Occipital lobe (tissue), 3 donors: ENCODE measurements at places on chromosomes 2 and 18. TPM values are rescaled to one million over a fixed set of nuclear protein-coding genes. Genes with fewer than 3 reads are reported as not detected.

The SKOR2 gene
- not detected for total RNA-seq

- DNase-seq, result no peak
These were observed 652.9 kb downstream of the NR4A2 start for GRCh38 chr2:155679647-155680046.

The NGEF gene
- total RNA-seq, result 22.8 TPM

GRCh38 chr2:205024822-205025518 is 479.7 kb downstream of the PARD3B start:
- peak; percentile 53 for DNase-seq

DNA sequence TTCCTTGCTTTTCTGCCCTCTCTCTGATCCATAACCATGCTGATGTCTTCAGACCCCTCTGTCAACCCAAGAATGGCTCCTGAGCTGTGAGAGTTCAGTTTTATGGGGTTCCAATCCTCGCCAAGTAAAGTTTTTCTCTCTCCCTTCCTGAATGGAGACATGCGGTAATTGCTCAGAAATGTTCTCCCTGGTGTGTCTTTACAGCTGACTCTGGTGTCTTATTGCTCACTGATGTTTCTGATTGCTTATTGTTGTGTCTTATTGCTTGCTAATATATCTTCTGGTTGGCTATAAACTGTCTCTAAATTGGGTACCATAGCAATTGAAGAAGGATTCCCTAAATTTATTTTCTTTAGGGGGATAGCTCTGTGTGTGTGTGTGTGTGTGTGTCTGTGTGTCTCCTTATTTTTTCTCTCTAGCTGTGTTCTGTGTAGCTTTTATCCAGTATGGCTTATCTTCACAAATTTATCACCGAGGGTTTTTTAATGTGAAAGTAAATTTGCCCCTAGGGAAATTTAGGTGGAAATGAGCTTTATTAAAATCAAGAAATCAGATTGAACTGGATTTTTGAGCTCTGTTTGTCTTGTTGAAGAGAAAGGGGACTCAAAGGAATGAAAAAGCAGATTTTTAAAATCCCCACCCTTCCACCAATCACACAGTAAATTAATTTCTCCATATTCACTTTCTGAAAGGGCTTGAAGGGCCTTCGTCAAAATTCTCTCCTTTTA is 19.5 kb downstream of the MGAT5 start:
- DNase-seq, result no peak

The TYMS gene
- total RNA-seq, result 2.0 TPM

GRCh38 chr2:96699621-96700020 is 40.2 kb downstream of the LMAN2L start:
- no peak for DNase-seq

- no peak for DNase-seq
These were observed at the start of gene AFF3 for GRCh38 chr2:100142393-100142792. Gene AFF3, minus strand, starts transcription at chr2:100142590. Its CDS starts 38,136 bp downstream, at chr2:100104454.

The CNDP1 gene
- total RNA-seq, result 0.16 TPM

GRCh38 chr2:28096421-28096820 is 205.9 kb downstream of the BABAM2 start:
- DNase-seq, result no peak

- no peak for DNase-seq
These were observed 1500.6 kb upstream of the TMEFF2 start for GRCh38 chr2:193695367-193695766.

GRCh38 chr2:221554769-221555493 is 17.2 kb downstream of the EPHA4 start:
- no peak for DNase-seq

The LMAN2L gene
- total RNA-seq, result 21.7 TPM

The LDLRAD4 gene
- 129 TPM for total RNA-seq

The ZC3H15 gene
- 79.7 TPM for total RNA-seq

The ERICH2 gene
- total RNA-seq, result not detected

GRCh38 chr2:74991977-74992376 is 33.5 kb downstream of the POLE4 start:
- DNase-seq, result no peak

GRCh38 chr2:15897431-15898098 is 42.8 kb upstream of the MYCN start:
- no peak for DNase-seq

The MALL gene
- total RNA-seq, result 0.94 TPM

DNA sequence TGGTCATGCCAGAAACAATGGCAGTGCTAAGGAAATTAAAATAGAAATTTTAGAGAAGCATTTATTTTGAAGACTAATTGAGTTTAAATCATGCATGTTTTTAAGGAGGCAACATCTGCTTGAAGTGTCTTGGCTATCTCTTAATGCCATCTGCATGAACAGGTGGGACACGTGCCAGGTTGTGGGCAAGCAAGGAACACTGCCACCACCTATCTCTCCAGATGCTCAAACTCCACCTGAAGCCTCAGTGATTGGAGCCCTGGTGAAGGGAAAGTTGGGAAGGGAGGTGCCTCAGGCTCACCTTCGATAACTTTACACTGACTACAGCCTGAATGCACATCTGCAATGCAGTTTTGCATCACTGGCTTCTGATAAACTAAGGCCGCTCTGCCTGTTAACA is 91.5 kb downstream of the TPGS2 start:
- no peak for DNase-seq

DNA sequence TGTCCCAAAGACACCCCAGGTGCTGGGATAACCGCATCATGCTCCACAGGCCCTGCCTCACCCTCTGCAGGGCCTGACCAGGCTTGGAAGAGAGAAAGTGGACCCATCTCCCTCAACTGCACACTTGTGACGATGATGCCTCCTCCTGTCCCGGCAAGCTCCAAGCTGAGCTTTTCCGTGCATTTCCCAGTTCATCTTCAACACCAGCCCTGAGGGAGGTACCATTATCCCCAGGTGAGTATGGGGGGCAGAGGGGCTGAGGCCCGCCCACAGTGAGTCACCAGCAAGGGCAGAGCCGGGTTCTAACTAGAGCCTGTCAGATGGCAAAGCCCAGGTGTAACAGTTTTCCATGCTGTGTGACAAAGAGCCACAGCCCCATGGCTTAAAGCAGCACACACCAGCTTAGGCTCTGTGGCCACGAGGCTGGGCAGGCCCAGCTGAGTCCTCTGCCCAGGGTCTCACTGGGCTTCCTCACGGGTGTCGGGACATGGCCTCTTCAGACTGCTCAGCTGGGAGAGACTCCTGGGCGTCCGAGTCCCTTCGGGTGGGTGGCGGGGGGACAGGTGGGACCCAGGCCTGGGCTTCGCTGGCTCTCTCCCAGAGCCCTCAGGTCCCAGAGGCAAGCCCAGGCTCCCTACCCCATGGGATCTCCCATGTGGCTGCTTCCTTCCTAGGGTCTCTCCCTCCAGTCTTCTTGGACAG is 108.4 kb upstream of the OTOS start:
- DNase-seq, result no peak

DNA sequence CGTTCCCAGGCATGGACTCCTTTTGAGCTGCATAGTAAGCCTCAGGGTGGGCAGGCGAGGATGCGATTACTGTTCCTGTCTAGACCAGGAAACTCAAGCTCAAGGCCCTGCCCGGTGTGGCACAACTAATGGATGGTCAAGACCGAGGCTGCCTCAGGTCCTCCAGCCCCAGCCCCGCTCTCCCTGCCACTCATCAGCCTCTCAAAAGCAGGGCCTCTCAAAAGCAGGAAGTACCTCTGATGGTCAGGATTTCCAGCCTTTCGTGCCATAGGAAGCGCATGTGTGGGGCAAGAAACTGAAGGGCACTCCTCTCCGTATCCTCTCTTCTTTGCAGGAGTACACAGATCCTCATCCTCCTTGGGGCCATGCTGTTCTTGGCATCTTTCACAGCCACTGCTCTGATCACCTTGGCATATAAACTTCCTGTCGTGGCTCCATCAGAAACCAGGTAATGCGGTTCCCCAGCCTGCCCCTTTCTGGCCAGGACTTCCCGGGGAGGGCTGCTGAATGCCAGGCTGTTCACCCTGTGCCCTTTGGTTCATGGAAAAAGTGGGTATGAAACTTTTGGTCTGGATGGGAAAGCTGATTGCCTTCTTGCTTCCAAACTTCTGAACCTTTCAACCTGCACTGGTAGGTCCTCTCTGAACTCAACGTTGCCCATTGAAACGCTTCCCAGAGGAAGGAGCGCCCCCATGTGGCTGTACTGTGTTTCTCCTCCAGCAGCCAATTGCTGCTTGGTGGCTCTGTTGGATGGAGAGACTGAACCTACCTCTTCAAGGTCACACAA is 82.8 kb upstream of the SEC11C start:
- DNase-seq, result peak; percentile 52

- DNase-seq, result no peak
These were observed 8.4 kb upstream of the NTSR2 start for GRCh38 chr2:11678306-11678960.

DNA sequence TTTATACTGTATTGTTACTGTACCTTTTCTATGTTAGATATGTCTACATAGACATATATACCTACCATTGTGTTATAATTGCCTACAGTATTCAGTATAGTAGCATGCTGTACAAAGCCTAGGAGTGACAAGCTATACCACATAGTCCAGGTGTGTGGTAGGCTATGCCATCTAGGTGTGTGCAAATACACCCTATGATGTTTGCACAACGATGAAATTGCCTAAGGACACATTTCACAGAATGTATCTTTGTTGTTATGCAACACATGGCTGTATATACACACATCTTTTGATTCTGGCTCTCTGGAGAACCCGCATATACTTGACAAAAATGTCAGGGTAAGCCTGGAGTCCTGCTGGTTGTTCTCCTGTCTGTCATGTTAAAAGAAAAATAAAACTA is 85.1 kb downstream of the BCL2L11 start:
- DNase-seq, result no peak

- no peak for DNase-seq
These were observed 12.6 kb downstream of the GPD2 start for GRCh38 chr2:156448766-156449165.

The ABCB11 gene
- total RNA-seq, result 0.16 TPM

GRCh38 chr18:61471942-61472341 is 138.7 kb downstream of the CDH20 start:
- no peak for DNase-seq

DNA sequence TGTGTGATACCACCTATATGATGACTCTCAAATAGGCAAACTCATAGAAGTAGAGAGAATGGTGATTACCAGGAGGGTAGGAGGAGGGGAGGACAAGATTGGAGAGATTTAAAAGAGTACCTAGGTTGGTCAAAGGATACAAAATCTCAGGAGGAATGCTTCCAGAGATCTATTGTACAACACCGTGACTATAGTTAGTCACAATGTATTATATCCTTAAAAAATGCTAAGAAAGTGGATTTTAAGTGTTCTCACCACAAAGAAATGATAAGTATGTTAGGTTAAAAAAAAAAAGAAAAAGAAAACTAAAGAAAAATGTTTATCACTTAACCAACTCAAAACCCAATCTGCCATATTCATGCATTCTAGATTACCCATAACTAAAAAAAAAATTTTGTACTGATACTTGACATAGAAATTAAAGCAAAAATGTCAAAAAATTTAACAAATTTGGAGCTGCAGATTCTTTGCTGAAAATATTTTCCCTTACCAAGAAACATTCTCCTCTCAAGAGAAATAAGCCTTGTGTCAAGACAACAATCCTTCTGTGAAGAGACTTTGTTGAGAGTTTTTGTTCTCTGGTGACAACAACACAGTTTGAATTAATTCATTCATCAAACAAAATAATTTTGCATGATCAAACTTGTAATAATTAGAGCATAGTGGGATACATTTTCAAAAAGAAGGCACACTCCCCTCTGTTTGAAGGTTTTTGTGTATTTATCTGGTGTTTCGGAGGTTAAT is 213.1 kb downstream of the DNER start:
- DNase-seq, result no peak

DNA sequence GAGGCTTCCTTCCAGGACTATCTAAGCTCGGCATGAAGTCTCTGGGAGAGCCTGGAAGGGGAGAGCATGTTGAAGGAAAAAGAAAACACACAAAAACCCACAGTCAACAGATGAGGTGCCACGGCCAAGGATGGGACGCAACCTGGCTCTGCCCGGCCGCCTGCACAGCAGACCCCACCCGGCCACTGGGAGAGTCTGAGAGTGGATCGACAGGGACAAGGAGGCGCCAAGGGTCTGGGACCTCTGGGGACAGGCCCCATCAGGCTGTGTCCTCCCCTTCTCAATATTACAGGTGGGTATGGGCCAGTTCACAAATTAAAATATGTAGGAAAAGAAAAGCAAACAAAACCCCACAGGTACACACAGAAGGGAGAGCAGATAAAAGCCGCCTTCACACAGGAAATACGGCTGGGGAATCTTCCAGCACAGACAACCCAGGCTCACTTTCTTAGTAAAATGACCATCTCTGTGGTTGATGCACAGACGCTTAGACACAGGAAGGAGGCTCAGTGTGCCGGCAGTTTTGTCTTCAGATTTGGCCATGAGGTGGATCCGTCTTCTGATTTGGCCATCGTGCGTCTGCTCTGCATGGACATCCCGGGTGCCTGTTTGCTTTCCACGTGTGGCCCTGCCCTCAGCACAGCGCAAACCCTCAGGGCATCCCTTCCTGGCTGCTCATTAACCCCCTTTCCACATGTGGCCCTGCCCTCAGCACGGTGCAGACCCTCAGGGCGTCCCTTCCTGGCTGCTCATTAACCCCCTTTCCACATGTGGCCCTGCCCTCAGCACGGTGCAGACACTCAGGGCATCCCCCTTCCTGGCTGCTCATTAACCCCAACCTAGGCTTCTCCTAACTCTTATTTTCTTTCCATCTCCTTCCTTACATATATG is 138.4 kb downstream of the EIPR1 start:
- DNase-seq, result no peak

DNA sequence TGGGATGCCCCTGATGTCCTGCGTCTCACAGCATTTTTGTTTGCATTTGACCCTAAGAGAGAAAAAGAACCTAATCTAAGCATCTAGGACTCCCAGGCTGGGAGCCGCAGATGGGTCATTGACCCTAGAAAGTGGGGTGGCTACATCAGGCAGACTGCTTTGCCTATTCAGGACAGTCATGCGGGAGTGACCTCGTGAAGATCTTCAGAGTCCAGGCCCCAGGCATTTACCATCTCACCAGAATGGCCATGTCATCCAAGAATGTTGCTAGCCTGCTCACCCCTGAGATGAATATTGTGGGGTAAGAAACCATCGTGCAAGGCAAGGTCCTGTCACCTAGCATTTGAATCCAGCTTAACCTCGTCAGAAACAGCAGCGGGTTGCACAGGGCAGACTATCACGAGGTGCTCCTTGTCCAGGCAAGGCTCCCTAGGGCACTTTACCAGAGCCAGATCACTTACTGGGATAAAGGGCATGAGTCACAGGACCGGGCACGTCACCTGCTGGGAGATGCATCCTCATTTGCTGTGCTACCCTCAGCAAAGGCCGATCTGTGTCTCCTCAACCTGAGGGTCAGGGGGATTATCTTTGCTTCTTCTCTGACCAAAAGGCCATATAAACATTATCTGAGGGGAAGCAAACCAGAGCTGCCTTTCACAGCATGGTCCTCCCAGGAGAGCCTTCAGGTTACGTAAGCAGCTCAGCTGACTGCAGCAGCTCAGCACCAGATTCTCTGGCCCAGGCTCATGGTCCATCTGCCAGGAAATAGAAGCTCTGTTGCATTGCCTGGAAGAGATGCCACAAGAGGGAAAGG is 162.3 kb downstream of the ACKR3 start:
- peak; percentile 44 for DNase-seq

GRCh38 chr2:67085146-67085545 is 312.0 kb upstream of the ETAA1 start:
- no peak for DNase-seq
